Left kidney (tissue), 8 donors: ENCODE measurements at places on chromosomes 7 and 10.
A peak's percentile ranks its signal among the peaks of the same experiment; 100 is the strongest.

GRCh38 chr10:69474742-69475432, 23.6 kb downstream of the TSPAN15 start:
- no peak for DNase-seq

- DNase-seq: no peak
Measured at GRCh38 chr10:27242951-27243551, 2.5 kb upstream of the ACBD5 start.

GRCh38 chr7:44307301-44307900, 18.0 kb downstream of the CAMK2B start:
- DNase-seq: peak; percentile 72

GRCh38 chr7:74174606-74175082, 488 bp downstream of the EIF4H start:
- DNase-seq: no peak

GRCh38 chr7:95476072-95476847, 9.5 kb upstream of the ASB4 start:
- DNase-seq: no peak

DNA sequence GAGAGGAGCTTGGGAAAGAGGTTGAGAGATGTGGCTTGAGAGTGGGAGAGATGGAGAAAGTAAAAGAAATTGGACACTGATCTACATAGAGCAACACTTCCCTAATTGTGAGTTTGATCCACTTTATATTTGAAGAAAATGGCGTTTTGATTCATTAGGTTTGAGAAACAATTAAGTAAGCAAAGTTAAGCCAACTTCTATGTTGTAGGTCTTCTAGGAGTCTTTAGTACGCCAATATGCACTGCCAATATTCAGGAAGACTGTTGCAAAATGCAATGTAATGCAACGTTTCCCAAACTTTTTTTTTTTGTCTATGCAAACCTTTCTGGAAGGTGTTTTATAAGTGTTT, 7.0 kb upstream of the PRTFDC1 start:
- DNase-seq: no peak

GRCh38 chr7:116569737-116570136, 44.9 kb downstream of the CAV1 start:
- DNase-seq: no peak

DNA sequence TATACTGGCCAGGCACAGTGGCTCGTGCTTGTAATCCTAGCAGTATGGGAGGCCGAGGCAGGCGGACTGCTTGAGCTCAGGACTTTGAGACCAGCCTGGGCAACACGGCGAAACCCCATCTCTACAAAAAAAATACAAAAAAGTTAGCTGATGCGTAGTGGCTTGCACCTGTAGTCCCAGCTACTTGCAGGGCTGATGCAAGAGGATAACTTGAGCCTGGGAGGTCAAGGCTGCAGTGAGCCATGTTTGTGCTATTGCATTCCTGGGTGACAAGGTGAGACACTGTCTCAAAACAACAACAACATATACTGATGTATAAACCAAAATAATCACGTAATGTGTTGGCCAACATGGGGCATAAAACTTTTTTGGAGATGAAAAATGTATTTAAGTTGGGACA, 6.4 kb upstream of the NPM3 start:
- no peak for DNase-seq

DNA sequence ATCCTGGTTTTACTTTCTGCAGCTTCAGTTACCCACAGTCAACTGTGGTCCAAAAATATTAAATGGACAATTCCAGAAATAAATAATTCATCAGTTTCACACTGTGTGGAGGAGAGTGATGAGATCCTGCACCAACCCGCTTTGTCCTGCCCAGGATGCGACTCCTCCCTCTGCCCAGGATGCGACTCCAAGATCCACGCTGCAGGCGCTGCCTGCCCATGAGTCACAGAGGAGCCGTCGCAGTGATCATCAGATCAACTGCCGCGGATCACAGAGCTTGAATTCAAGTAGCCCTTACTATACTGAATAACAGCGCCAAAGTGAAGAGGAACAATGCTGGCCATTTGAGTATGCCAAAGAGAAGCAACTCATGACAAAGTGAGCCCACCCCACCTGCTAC, 61.5 kb downstream of the GRB10 start:
- no peak for DNase-seq

GRCh38 chr10:92062273-92062672, 138.7 kb downstream of the BTAF1 start:
- DNase-seq: no peak

GRCh38 chr7:36546331-36546730, 156.7 kb downstream of the ANLN start:
- DNase-seq: no peak

GRCh38 chr7:129664029-129665012, 52.8 kb downstream of the NRF1 start:
- DNase-seq: peak; percentile 37

GRCh38 chr7:118232837-118233236, 8.3 kb downstream of the ANKRD7 start:
- DNase-seq: no peak

DNA sequence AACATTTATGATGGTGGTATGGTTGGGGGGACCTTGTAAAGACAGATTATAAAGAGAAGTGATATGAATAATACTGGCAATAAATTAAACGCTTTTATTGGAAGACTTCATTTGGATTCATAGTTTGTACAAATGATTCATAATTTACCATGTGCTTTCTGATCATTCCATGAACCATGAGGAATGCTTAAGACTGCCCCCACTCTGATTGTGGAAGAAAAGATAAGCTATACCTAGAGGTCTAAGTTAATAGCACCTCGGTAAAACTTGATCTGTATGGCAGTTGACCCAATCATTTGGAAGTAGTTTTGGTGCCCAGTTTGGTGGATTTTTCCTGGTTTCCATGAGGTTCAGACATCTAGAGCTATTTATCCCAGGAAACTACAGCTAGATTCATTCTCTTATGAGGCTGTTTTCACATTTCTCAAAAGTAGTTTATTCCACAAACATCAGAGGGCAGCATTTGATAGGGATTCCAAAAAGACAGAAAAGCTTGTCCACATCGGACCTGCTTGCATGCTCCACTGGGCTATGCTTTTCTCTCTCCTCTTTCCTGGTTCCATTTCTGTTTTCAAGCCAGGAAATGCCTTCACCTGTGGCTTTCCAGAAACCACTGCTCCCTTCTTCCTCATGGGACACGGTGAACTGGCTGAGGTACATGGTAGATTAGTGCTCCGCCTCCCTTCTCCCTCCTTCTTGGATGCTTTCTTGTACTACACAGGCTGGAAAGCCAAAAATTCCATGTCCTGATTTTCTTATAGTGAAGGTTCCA, 29.2 kb downstream of the TFAM start:
- DNase-seq: peak; percentile 59

GRCh38 chr7:150405584-150406311, 26.6 kb downstream of the ZNF775 start:
- no peak for DNase-seq

- DNase-seq: peak; percentile 57
Measured at GRCh38 chr7:69429911-69430383, 168.3 kb upstream of the AUTS2 start.

GRCh38 chr10:54368984-54369383, 432.0 kb downstream of the PCDH15 start:
- DNase-seq: no peak

DNA sequence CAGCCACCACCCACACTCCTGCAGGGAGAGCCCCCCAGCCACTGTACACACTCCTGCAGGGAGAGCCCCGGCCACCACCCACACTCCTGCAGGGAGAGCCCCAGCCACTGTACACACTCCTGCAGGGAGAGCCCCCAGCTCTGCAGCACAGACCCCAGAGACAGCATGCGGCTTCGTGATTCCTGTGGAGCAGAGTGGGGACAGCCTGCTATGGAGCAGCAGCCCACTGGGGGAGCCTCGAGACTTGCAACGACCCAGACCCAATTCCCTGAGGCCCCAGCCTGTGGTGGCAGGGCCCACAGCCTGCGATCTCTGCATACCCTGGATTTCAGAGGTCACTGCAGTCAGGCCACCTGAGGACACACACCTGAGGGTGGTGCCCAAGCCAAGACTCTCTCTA, 523.1 kb downstream of the DNAJB6 start:
- DNase-seq: no peak

GRCh38 chr7:35348611-35349400, 94.9 kb upstream of the TBX20 start:
- no peak for DNase-seq

- DNase-seq: no peak
Measured at GRCh38 chr7:112699725-112700513, 90.3 kb downstream of the TMEM168 start.

GRCh38 chr10:32927750-32928149, 30.3 kb downstream of the ITGB1 start:
- no peak for DNase-seq

- DNase-seq: no peak
Measured at GRCh38 chr7:44162785-44163395, 21.8 kb upstream of the MYL7 start.

DNA sequence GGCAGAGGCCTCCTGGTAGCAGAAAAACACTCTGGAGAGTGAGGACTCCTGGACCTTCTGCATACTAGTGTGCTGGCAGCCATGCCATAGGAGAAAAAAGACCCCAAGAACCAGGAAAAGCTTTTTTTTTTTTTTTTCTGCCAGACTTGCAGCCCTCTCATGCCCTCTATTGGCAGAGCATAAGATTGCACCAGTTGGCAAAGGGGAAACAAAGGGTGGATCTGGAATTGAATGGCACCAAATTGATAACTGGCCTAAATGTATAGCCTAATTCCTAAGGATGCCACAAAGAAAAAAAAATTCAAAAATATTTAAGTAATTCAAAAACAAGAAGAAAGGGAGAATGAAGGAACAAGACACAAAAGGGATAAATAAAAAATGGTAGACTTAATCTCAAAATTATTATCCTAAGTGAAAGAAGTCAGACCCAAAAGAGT, 112.5 kb upstream of the GHITM start:
- DNase-seq: peak; percentile 6

- no peak for DNase-seq
Measured at GRCh38 chr7:4774658-4775249, 669 bp upstream of the AP5Z1 start.

GRCh38 chr7:2729031-2729892, 41.3 kb downstream of the AMZ1 start:
- no peak for DNase-seq

GRCh38 chr7:157818701-157819454, 482.1 kb downstream of the DNAJB6 start:
- DNase-seq: no peak

- no peak for DNase-seq
Measured at GRCh38 chr7:118285358-118285757, 60.9 kb downstream of the ANKRD7 start.

- DNase-seq: no peak
Measured at GRCh38 chr10:28558923-28559508, 26.1 kb downstream of the WAC start.

DNA sequence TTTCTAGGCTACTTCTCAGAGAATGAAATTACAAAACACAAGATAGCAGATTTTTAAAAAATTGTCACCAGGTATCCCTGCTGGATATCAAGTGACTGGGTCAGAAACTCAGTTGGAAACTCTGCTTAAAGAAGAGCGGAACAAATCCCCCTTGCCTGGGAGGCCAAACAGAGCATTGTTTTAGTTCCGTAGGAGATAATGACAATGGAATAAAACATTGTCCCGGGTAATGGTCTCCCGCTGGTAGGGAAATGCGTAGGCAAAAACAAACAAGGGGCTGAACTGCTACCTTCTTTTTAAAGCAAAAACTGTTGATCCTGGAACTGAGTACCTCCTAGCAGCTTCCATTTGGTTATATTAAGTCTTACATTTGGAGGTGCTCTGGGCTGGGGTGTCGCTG, 21.3 kb upstream of the VAX1 start:
- DNase-seq: no peak

DNA sequence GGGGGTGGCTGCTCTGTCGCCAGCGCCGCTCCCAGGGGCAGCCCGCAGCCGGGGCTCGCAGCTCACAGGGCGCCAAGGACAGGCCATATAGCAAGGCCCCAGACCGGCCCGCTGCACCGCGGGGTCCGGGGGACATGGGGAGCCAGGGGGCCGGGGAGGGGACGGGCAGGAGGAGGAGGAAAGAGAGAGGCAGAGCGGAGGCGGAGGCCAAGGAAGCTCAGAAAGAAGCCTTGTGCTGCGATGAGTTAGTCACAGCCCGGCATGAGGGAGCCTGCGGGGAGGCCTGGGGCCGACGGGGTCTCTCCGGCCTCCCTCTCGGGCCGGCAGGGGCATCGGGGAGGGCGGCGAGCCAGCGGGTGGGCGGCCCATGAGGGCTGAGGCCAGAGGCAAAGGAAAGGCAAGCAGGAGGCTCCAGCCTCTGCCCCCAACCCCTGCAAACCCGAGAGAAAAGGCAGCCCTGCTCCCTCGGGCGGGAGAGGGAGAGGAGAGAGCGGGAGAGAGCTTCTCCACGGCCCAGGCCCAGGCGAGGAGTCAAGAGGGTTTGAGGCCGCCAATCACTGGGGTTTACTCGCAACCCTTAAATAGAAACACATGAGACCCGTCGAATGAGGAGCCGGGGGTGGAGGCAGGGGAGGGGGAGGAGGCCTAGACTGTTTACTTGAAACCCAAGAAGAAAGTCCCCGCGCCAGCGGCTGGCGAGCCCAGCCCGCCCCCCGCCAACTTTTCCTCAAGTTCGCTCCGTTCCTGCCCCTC, 167.9 kb downstream of the NEURL1 start:
- DNase-seq: peak; percentile 92
